AG04450 (cell line): ENCODE measurements at places on chromosomes 13 and 19. TPM values are rescaled to one million over a fixed set of nuclear protein-coding genes. Genes with fewer than 3 reads are reported as not detected.
A peak's percentile ranks its signal among the peaks of the same experiment; 100 is the strongest.

GRCh38 chr19:36081385-36081784, 26.7 kb downstream of the WDR62 start:
- DNase-seq, result no peak

DNA sequence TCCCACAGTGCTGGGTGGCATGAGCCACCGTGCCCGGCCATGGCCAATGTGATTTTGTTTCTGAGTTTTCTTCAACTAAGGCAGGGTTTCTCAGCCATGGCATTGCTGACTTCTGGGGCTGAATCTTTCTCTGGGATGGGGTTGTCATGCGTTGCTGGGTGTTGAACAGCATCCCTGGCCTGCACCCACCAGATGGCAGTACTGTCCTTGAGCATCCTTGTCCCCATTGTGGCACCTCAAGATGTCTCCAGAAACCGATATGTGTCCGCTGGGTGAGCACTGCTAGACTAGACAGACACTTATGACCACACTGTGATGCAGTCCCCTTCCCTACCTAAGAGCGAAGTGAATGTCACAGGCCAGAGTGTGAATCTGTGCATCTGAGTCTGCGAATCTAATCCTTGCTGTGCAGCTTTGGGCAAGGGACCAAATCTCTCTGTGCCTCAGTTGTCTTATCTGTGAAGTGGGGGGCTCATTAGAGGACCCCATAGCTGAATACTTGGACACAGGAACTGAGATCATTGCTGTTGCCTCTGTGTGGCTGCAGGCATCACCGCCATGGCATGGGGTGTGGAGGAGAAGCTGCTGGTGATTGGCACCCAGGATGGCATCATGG, 50.3 kb upstream of the SIN3B start:
- peak; percentile 8 for DNase-seq

DNA sequence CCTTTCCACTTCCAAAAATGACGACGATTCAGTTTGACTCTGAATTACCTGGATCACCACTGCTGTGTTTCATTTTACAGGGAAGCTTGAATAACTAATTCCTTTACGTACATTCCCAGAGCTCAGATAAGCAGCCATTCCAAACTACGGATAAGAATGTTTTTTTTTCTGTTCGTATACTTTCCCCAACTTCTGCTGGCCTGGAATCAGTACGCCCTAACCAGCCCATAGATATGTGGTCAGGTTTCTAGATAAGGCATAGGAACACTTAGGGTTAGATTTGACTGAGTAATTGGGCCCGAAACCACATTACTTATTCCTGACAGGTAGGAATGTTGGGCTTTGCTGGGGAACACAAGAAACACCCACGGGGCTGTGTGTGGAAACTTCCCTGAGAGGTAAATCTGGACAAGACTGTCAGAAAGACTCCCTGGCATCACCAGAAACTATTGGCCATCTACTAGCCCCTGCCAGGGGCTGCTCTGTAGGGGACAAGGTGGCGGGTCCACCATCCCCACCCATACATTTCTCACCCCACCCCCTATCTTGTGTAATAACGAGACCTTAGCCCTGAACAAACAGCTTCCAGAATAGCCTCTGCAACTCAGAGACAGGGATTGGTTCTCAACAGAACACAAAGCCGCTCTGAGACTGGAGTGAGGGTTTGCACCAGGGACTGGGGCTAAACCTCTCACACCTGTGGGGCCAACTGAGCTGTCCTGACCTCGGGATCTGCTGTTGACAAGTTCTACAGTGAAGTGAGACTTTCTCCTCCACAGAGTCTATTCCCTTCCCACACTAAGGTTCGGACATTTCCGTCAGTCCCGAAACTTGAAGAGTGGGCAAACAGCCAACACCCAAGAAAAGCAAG, 15.6 kb downstream of the RHPN2 start:
- DNase-seq, result no peak

GRCh38 chr13:82739881-82740280, 1142.4 kb downstream of the SLITRK1 start:
- DNase-seq, result no peak

DNA sequence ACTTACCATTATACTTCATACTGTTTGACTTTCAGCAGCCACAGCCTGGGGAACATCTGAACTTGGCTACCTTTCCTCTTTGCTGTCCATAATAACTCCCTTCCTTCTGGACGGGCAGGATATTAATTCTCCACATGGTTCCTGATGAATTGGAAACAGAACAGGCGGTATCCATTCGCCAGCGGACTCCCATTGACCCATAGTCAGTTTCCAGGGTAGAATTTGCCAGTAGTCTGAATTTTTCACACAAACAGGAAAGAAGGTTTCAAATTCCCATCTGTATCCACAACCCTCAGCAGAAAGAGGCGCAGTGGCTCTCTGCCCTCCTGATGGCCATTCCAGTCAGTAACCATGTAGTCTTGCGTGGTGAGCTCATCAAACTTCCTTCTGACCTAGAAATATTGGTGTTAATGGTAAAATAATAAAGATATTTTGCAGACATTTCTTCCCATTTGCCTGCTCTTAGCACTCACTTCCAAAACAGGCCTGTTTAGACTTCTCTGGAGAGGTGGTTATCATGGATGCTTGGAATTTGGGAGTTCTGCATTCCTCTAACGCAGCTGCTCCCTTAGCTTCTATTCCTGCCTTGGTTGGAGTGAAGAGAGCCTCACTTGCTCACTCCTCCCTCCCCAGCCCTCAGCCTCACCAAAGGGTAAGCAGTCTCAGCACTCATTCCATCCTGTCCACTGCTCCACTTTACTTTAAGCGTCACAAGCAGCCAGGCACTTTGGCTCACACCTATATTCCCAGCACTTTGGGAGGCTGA, 75.0 kb upstream of the OXGR1 start:
- DNase-seq, result no peak

- DNase-seq, result no peak
Observed at GRCh38 chr19:9862938-9863337, 27.8 kb downstream of the PIN1 start.

DNA sequence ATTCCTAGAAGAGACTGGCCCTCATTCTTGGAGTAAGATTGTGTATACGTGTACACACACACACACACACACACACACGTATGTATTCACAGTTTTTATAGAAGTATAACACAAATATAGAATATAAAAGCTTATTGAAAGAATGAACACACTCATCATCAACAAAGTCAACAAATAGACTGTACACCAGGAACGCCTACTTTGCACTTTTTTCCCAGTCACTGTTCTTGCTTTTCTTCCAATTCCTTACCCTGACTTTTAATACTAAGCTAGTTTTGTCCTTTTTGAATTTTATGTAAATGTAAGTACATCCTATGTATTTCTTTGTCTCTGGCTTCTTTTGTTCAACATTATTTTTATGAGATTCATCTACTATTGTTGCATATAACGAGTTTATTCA, 264.5 kb downstream of the MAB21L1 start:
- DNase-seq, result no peak

- DNase-seq, result no peak
Observed at GRCh38 chr13:42977219-42977659, 14.8 kb downstream of the EPSTI1 start.

GRCh38 chr19:32061315-32061714, 284.1 kb upstream of the ZNF507 start:
- DNase-seq, result no peak

GRCh38 chr19:1672038-1672768, 19.8 kb upstream of the TCF3 start:
- no peak for DNase-seq

DNA sequence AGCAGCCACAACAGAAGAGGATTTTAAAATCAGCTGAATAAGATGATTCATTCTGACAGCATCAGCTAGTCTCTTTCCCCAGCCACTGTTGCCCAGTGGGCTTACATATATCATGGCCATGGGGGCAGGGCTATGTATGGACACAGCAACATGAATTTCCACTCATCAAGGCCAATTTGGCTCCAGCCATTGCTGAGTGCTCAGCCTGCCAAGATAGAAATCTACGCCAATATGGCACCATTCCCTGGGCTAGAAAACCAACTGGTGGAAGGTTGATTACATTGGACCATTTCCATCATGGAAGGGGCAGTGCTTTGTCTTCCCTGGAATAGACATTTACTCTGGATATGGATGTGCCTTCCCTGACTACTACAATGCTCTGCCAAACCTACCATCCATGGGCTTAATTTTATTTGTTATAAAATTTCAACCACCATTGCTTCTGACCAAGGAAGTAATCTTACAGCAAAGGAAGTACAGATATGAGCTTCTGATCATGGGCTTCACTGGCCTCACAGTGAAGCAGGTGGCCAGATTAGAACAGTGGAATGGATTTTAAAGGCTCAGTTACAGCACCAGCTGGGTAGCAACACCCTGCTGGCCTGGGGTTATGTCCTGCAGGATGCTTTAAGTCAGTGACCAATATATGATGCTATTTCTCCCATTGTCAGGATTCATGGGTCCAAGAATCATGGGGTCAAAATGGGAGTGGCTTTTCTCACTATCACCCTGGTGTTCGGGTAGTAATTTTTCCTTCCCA, 9.8 kb upstream of the ALOX5AP start:
- DNase-seq, result no peak

TMEM238 gene
- polyA plus RNA-seq, result not detected in 2 replicates

BRCA2 gene
- 0.63 and 0.92 TPM in 2 replicates for polyA plus RNA-seq

DGKH gene
- polyA plus RNA-seq, result 3.3 and 4.3 TPM in 2 replicates

TNFSF9 gene
- 0.14 and 0.16 TPM in 2 replicates for polyA plus RNA-seq

FFAR1 gene
- not detected in 2 replicates for polyA plus RNA-seq

FCGBP gene
- polyA plus RNA-seq, result 0.04 and 0.09 TPM in 2 replicates

LINGO3 gene
- polyA plus RNA-seq, result not detected in 2 replicates
